ENCODE measurements at places on chromosomes 4 and X.

- DNase-seq: no peak
Measured at GRCh38 chr4:182921608-182922007, 4.4 kb upstream of the DCTD start.

DNA sequence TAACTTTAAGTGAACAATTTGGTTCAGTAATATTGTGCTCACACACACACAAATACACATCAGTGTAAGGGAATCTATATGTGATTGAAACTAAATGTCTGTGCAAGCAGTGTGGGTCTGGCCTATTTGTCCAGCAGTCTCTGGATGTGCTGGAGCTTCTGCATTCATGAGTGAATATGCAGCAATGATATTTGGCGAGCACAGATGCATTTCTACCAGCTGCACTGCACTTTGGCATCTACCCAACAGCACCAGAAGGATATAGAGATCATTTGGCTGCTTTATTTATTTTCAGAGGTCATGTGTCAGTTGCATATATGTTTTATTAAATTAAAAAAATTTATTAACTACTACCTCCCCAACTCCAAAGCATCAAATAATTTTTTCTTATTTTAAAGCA lies 613.4 kb upstream of the NR3C2 start:
- DNase-seq: peak; percentile 5

GRCh38 chr4:15162046-15162445 lies 159.8 kb downstream of the CPEB2 start:
- DNase-seq: no peak

GRCh38 chr4:161554372-161554990 lies 609.3 kb downstream of the FSTL5 start:
- DNase-seq: peak; percentile 59
